ENCODE measurements at places on chromosomes 4 and X. TPM values are rescaled to one million over a fixed set of nuclear protein-coding genes. Genes with fewer than 3 reads are reported as not detected.

DDX53 gene
- not detected for polyA plus RNA-seq

GRCh38 chr4:101307899-101308298 lies 39.4 kb downstream of the PPP3CA start:
- DNase-seq: no peak

AMTN gene
- 0.58 TPM for polyA plus RNA-seq

GRCh38 chrX:80807606-80807991 lies 2.1 kb downstream of the BRWD3 start:
- peak; percentile 7 for DNase-seq

DNA sequence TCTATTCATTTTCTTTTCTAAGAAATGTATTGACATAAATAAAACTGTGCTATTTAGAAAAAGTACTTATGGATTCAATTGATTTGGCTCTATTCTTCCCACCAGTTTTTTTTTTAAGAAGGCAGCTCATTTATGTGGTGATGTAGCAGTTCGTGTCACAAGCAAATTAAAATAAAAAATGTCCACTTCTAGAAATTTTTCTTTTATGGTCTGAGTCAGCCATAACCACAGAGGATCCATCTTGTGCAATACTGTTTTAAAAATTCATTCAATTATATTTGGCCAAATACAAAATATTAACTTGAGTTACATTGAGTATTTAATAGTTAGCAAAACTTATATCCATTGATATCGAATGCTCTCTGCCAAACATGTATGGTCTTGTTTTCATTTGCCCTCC lies 207.9 kb upstream of the FAT1 start:
- DNase-seq: no peak

DNA sequence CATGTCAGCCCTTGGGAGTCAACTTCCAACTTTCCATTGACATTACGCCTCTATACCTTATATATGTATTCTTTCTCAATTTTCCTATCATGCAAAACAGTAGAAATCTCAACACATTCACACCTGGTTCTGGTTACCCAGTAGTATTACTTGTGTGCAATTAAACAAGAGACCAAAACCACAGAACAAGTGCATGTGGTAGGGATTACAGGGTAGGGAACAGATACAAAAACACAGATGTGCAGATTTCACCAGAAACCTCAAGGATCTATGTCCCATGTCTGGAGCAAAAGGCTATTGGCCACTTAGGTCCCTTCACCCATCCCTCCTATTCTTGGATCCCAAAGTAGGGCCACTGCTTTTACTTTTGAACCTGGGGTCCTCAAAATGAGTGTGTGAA lies 143.6 kb upstream of the ZCCHC13 start:
- DNase-seq: no peak

HADH gene
- polyA plus RNA-seq: 83.8 TPM

DNA sequence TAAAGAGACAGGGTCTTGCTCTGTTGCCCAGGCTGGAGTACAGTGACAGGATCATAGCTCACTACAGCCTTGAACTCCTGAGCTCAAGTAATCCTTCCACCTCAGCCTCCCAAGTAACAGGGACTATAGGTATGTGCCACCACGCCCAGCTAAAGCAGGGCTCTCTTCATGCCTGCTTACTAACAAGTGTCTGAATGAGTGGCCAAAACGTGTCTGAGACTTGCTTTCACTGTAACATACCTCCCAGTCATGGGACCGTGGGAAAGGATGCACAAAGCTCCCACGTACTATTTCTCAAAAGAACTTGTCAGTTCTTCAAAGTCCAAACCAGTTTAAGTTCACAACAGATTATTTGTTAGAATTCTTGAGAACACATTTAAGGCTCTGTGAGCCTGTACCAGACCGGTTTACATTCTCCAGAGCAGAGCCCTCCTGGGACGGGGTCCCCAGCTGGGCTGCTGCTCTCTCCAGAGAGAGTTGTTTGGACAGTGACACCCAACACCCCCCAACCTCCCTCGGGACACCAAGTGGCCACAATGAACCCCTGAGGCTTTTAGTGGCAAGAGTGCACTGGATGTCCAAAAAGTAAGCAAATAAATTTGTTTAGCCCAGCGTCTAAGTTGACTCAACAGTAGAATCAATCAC lies 24.1 kb downstream of the SH3KBP1 start:
- no peak for DNase-seq

ARMCX6 gene
- 86.4 TPM for polyA plus RNA-seq

CWH43 gene
- not detected for polyA plus RNA-seq

TMEM185A gene
- 47.0 TPM for polyA plus RNA-seq

CHIC1 gene
- 9.1 TPM for polyA plus RNA-seq

PNCK gene
- polyA plus RNA-seq: 0.61 TPM

RWDD4 gene
- polyA plus RNA-seq: 36.9 TPM

ADAMTS3 gene
- polyA plus RNA-seq: 9.2 TPM

DNA sequence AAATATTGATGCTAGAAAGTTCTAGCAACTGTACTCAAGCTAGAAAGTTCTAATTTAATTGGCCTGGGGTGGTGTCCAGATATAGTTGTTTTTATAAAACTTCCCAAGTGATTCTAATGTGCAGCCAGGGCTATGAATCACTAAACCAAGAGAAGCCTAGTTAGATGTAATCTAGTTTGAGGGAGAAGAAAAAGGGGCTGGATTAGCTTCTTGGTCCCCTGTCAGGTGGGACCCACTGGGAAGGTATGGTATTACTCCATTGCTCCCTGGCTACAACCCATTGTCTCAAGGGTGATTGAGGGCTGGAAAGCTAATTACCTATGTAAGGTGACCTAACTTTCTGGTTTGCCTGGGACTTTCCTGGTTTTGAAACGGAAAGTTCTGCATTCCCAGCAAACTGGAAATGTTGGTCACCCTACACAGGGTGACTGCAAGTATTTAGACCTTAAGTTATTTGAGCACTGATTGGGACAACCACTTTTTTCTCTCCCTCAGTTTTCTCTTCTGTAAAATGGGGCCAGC lies 23.9 kb upstream of the MSN start:
- DNase-seq: no peak

DNA sequence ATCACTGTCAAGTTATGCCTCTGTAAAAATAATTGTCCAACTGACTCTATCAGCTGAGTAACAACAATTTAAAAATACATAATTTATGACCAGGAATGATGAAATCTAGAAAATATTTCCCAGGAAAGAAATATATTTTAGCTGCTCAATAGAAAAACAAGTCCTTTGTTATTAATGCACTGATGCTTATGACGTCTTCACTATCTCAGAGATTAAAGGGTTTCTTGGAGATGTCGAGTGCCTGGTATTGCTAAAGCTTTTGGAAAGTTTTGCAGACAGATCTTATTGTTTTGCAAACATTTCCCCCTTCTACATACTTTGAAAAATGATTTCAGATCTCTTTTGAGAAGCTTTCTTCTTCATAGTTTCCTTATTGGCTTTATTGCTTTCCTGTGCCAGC lies 154.6 kb upstream of the RPS6KA3 start:
- DNase-seq: no peak

- DNase-seq: no peak
Measured at GRCh38 chr4:89469930-89470375, 162.4 kb upstream of the GPRIN3 start.

- no peak for DNase-seq
Measured at GRCh38 chr4:107625391-107625902, 94.6 kb downstream of the PAPSS1 start.
